ENCODE measurements at places on chromosomes 6 and 20.

DNA sequence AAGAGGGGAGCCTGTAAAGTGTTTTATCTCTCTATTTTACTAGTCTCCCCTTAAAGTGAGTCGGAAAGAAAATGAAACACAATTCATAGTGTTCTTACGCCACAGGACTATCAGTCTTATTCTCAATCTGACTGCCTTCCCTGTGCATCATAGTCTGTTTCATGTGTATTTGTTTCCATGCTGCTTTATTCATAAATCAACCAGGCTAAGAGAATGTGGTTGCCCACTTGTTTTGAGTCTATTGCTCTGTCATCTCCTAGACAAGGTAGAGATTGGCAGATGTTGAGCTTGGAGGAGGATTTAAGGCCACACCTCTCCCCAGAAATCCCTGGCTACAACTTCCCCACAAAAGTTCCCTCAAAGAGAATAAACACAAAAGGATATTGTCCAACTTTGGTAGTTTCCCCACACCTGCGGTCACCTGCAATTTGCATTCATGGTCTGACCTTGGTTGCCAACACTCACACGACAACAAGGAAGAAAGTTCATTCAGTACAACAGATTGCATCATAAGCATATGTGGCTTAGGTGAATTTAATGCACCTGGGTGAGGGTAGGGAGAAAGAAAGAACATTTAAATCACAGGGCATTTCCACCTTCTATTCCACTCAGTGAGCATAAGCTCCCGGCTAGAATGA is 167.1 kb upstream of the FBXL4 start:
- DNase-seq, result no peak

DNA sequence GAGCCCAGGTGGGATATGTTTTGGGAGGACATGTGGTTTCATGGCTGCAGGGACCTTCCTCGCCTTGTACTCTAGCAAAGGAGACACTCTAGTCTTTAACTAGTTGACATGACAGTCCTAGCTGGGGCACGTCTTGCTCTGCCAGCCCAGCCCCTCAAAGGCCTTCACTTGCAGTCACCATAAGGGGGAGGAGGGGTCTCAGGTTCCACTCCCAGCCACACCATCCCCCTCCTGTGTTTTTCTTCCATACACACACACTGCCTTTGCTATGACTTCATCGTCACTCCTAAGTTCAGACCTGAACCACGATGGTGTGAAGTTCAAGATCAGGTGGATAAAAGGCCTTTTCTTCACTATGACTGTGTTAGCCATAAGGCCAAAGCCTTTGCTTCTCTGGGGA is 13.5 kb downstream of the ULBP1 start:
- DNase-seq, result no peak

DNA sequence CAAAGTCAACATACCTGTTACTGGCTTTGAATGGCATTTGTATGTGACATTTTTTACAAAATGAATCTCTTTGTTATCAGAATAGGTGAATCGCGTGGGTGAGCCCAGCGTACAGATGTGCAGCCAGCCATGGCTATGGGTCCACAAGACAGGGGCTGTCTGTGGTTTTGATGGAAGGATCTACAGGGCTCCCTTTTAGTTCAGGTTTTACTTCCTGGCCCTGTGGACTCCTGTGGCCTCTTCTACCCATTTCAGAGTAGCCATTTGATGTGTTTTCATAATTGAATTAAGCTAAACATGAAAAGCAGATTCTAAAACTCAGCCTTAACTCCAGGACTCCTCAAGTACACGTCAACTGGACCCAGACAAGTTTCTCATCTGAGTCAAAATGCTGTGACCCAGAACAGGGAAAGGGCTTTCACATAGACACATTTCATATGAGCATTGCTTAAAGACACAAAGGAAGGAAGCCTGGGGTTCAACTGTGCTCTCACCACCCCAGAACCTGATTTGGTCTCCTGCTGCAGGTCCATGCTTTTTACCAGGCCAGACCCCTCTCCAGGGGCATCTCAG is 105.3 kb upstream of the NAA20 start:
- DNase-seq, result no peak

GRCh38 chr6:79028641-79029314 is 49.3 kb downstream of the PHIP start:
- DNase-seq, result peak; percentile 75

- peak; percentile 69 for DNase-seq
Observed at GRCh38 chr6:11389977-11390376, 147.6 kb upstream of the TMEM170B start.

DNA sequence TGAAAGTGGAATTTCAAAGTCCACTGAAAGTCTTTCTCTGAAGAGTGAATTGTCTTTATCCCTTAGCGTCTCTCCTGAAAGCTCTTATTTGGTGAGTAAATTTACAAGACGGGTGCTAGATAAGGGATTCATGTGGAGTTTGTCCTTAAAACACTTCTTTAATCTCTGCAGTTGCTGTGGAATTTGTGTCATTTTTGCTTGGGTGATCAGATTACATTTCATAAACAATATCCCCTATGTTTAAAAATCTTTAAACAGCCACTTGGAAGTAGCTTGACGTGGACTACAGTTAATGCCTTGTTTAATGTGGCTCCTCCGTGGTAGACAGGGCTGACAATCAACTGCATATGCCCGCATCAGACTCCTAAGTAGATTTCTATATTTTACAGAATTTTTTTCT is 175.4 kb upstream of the ZNF217 start:
- DNase-seq, result no peak

DNA sequence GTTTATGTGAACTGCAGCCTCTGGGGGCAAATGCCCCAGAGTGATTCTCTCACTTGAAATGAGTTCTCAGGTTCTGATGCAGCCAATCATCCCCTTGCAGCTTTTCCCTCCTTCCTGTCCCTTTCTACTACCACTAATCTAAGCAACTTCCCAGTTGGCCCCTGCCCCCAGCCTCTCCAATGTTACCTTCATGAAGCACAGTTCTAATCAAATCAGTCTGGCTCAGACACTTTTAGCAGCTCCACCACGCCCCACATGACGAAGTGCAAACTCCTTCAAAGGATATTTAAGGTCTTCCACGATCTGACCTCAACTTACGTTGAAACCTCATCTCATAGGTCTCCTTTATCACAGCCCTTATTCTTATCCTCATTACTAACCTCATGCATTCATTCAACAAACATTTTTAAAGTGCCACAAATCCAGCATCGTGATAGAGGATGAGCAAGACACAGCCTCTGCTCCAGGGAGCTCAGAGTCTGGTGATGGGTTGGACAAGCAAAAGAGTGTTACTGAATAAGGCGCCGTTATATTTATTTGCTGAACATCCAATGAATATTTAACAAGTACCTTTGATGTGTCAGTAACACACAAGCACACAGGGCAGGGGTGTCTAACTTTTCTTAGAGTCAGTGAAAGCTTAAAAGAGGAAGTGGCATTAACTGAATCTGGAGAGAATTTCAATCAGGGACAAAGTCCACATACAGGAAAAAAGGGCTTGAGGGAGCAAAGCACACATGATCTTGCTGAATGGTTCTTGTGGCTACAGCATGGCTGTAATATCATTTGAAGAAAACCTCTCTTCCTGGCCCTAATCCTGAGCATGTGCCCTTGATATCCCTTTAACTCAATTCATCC is 20.4 kb upstream of the DTNBP1 start:
- no peak for DNase-seq

DNA sequence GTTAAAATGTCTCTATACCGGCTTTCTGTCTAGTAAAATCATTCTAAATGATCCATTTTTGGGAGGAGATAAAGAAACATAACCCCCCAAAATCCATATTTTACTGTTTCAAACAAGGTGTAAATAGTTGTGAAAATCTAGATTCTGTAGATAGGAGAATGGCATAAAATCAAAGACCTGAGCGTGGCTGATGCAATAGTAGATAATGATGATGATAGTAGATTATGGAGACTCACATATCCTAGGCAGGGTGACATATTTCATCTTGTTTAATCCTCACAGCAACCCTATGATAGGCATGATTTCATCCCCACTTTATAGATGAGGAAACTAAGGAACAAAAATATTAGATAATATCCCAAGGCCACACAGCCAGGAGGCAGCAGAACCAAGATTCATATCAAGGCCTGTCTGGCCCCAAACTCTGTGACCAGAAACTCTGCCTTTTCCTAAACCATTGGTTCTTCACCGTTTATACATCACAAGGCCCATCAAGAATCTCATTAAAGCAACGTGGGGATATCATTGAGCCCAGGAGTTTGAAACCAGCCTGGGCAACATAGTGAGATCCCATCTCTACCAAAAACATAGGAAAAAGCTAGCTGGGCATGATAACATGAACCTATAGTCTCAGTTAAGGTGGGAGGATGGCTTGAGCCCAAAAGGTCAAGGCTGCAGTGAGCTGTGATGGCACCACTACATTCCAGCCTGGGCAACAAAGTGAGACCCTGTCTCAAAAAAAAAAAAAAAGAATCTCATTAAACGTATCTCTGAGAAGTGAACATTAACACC is 55.6 kb downstream of the BPIFB1 start:
- no peak for DNase-seq

DNA sequence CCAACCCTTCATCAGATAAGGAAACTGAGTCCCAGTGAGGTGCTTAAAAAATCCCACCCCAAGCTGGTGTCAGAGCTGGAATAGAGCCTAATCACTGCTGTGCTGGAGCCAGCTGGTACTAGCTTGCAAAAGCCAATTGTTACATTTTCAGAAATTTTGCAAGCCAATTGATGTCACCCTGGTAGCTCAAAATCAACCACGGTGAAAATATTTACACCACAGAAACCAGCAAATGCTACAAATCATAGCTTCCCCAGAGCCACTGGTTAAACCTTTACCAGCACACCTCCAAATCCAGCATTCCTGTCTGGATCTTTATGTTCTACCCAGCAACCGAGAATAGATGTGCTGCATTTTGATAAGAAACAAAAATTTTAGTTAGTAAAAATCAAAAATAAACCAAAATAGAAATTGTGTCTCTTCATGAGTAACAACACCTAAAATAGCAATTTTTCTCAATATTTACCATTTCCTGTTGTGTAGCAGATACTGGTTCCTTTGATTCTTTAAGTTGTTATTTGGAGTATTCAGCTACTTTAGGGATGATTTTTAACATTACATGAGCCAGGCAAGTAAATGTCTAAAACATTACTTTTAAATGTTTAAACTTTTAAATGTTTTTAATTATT is 7.2 kb upstream of the LCA5 start:
- DNase-seq, result peak; percentile 47

GRCh38 chr6:83920017-83920416 is 60.5 kb downstream of the CYB5R4 start:
- peak; percentile 93 for DNase-seq

DNA sequence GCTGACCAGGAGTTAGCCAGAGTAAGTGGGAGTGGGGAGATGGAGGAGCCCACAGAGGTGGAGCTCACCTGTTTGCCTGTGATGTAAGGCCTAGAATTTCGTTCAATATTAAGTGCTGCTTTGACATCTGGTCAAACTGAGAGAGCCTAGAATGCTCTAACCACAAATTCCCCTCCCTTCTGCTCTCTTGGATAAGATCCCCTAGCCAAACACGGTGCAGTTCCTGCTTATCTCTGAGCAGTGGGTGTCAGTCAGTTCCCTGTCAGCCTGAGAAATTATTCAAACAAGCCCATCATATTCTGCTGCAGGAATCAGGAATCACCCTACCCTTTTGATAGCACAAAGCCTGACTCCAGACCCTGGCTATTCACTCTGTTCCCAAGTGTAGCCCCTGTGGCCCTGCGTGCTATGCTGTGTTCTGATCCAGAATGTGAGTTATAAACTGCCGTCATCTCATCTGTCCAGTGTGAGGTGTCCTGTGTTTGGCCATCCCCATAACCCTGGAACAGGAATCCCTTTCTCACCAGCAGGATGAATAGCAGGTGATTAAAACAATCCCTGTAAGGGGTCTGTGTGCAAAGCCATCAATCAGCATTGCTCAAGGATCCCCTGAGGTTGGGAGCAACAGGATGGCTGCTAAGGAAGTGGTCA is 31.8 kb upstream of the ZNF133 start:
- DNase-seq, result no peak
